ENCODE measurements at places on chromosomes 1 and 21.

- DNase-seq, result no peak
These were observed 6.4 kb upstream of the PCBP3 start for GRCh38 chr21:45636951-45637646.

GRCh38 chr21:44074315-44074958 is 32.8 kb upstream of the PWP2 start:
- DNase-seq, result no peak

- no peak for DNase-seq
These were observed 78.8 kb downstream of the KCTD3 start for GRCh38 chr1:215645861-215646260.

GRCh38 chr1:228141226-228142044 is 1.4 kb downstream of the GUK1 start:
- DNase-seq, result no peak

GRCh38 chr1:44924835-44925464 is 61.4 kb downstream of the EIF2B3 start:
- DNase-seq, result no peak

GRCh38 chr21:38780879-38781278 is 24.9 kb upstream of the ETS2 start:
- DNase-seq, result no peak

DNA sequence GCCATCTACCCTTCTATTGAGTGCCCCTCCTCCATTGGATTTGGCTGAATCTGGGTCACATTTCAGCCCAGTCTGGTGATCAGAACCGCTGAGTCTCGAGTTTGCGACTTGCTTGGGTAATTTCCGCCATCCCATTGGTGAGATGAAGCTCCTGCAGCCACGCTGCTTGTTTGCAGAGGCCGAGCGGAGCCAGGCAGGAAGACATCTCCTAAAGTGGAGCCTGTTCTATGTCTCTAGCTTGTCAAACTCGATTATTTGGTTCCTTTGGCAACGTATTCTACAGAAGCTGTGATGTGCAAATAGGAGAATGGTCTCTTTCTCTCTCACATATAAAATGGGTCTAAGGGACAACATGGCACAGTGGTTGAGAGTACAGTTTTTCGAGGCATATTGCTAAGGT is 206.8 kb upstream of the PLXNA2 start:
- DNase-seq, result no peak

DNA sequence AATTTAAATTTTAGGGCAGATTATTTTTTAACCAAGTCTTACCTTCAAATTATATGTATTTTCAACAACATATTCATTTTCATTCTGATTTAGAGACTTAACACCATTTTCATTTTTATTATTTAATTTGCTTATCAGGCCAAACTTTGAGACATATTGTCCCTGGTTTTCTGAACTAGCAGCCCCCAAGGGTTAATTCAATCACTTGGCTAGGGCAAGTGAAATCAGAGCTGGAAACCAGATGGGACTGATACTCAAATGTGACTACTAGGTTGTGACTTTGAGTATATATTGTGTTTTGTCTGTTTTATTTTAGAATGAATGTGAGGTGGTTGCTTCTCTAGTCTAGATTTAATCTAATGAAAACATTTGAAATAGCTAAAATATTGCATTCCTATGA is 198.9 kb upstream of the PTGFR start:
- DNase-seq, result no peak

DNA sequence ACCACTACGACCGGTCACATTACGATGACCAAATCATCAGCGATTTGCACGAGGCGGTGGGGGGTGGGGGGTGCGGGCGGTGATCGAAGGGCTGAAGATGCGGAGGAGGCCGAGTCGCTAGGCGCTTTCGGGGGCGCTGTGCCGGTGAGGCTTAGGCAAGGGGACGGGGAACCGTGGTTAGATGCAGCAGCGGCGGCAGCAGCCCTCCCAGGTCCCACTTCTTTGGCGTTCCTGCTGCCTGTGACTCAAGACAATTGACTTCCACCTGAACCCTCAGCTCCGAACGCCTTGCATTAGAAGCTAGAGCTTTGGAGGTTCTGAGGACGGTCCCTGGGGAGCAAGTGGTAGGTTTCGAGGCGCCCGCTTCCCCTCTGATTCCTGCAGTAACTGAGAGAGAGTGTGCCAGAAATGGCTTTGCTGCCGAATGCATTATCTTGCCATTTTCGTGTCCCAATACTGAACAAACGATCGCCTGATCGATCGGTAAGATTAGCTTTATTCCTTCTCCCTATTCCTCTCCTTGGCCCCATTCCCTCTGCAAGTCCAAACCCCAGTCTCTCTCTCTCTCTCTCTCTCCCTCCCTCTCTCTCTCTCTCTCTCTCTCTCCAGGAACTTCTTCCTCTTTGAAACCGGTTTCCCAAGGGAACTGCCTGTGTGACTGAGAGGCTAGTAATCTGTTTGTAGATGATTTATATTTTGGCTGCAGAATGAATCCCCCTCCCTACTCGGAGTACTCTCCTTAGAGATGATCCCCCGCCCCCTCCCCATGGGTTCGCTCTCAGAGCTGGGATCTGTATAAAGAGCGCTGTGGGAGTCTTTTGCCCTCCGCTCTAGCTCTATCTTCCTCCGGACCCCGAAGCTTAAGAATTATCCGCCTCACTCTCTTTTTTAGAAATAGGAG is 735 bp upstream of the BRINP3 start:
- peak; percentile 17 for DNase-seq

All from Caco-2 (cell line).